ENCODE measurements at places on chromosomes 16 and 17. TPM values are rescaled to one million over a fixed set of nuclear protein-coding genes. Genes with fewer than 3 reads are reported as not detected.

DNA sequence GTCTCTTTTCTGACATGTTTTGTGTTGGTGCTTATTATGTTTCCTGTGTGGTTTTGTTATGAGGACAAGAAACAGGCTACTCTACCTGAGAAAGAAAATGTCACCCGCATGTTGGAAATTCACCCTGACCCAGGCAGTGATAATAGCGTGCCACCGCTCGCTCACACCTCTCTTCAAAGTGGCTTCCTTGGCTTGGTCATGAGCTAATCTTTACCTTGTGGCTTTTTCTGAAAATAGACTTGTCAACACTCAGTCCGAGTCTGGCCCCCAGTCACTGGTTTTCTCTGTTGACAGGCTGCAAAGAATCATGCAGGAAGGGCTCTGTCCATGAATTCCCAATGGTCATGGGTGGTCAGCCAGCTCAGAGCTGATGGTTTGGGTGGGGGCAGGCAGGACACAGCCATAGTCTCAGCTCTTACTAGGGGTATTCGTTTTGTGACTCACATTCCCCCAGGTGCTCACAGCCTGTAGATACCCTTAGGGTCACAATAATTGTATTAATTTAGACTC is 121.3 kb upstream of the CACNG5 start:
- no peak for DNase-seq

DNA sequence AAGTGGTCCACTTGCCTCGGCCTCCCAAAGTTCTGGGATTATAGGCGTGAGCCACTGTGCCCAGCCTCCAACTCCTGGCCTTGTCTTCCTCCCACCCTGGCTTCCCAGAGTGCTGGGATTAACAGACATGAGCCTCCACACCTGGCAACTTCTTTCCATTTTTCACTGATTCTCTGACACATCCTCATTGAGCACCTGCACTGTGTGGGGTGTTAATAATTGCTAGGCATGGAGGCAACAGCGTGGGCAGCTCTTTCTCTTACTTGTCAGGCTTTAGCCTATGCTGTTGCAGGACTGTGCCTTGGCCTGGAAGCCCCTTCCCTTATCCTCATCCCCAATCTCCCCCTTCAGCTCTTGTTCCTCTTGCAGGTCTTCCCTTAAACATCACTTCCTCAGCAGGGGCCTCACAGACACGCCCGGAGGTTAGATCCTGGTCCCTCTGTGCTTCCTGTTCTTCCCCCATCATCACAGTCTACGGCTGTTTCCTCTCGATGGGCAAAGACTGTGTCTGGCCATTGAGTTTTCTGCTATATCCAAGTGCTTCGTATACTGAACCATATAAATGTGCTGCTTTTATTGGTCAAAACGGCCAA is 7.9 kb downstream of the QPRT start:
- DNase-seq, result no peak

DNA sequence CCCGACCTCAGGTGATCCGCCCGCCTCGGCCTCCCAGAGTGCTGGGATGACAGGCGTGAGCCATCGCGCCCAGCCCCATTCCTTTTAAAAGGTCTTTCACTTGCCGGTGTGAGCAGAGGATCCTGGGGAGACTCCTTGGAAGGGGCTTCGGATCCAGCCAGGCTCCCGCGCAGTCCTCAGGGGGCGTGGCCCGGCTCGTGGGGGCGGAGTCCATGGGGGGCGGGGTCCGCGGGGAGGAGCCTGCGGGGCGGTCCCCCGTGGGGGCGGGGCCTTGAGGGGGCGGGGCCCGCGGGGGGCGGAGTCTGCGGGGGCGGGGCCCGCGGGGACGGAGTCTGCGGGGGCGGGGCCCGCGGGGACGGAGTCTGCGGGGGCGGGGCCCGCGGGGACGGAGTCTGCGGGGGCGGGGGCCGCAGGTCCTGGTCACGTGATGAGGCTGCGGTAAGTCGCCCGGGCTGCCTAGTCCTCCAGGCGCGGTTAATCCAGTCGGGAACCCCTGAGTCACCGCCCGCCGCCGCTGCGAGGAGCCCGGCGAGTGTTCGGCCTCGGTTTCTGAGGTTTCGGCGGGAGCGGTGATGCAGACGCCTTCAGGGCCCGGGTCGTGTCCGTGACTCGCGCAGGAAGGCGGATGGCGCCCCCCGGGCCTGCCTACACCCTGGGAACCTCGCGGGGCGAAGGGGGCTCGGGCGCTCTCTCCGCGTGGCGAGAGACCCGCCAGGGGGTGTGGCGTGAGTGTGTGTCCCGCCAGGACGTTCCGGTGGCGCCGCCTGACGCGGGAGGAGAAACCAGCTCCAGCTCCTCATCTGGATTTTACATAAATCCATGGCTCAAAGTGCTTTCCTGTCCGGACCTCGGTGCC is 23.6 kb upstream of the ABR start:
- peak; percentile 51 for DNase-seq

DNA sequence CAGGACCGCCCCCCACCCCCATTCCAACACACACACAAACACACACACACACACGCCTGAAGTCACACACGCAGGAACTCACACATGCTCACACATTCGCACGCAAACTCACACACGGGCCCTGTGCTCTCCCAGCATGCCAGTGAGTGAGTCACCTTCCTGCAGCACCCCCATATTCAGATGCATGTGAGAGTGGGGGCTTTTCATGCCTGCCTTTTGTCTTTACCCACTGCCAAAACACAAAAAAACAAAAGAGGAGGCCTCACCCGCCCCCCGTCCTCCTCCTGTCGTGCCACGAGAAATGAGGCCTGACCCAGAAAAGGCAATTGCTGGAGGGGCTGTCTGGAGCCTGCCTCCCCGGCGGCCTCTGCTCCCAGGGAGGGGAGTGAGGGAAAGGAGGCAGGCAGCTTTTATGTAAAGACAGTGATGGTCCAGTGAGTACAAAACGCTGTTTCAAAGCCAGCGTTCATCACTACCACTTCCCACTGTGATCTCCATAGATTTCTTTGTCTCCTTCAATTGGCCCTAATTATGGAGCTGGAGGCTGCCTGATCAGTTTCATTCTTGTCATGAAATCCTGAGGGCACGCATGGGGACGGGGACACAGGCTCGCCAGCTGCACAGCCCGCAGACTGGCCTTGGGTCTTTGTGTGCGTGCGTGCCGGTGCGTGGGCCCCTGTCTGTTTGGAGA is 29.5 kb upstream of the GSE1 start:
- peak; percentile 80 for DNase-seq

DNA sequence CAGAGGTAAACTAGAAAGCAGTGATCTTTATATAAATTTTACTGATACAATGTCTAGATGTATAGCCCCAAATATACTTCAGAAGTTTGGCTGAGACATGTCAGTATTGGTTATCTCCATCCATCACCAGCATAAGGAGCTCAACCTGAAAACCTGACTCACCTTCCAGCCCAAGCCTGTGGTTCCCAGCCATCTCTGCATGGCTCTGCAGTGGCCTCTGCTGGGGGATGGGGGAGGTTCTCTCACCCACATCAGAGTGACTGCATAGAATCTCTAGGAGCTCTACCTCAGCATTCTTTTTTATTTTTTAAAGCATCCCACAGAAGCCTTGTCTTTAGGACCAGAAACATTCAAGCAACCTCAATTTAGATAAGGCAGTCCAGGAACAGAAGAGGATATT is 27.3 kb downstream of the USP7 start:
- peak; percentile 18 for DNase-seq

DNA sequence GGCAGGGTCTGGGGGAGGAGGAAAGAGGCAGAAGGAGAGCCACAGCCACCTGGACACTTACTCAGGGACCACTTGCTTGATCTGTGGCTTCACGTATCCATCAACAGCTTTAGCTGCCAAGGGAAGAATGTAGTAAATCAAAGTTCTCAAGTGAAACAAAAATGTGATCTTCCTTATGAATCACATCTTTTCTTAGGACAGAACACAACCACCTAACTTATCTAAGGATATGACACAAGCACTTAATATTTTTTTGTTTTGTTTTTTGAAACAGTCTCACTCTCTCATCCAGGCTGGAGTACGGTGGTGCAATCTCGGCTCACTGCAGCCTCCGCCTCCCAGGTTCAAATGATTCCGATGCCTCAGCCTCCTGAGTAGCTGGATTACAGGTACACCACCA is 8.4 kb upstream of the GHDC start:
- no peak for DNase-seq

DNA sequence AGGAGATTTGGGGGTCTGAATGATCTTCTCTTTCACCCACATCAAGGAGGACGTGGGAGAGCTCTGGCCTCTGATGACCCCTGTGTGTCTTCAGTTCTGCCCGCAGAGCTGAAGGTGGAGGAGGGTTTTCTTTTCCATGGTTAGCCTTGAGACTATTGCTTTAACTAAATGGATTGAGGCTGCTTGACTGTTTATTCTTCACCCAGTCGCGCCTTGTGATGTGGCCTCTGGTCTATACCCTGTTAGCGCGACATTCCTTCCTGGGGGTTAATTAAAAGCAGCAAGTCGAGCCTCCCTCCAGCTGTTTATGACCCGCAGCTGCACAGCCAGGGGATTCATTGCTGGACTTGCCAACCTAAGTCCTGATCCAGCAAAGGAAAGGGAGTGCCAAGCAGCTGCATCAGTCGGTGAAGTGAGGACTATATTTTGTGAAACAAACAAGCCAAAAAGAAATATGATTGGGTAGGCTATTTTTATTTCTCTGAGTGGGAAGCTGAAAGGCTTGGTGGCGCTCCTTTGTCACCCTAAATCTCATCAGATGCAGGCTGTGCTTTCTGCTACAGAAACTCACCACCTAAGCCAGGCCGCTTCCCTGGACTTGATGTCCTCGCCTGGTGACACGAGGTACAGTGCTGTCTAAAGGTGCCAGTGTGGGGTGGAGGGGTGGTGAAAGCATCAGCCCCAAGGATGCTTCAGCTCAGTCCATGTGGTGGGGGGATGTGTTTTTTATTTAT is 11.0 kb upstream of the SEC14L1 start:
- no peak for DNase-seq

GRCh38 chr17:70691150-70691549 is 521.8 kb downstream of the KCNJ2 start:
- DNase-seq, result no peak

- peak; percentile 19 for DNase-seq
Measured at GRCh38 chr16:57341441-57342303, 16.9 kb upstream of the CCL22 start.

DNA sequence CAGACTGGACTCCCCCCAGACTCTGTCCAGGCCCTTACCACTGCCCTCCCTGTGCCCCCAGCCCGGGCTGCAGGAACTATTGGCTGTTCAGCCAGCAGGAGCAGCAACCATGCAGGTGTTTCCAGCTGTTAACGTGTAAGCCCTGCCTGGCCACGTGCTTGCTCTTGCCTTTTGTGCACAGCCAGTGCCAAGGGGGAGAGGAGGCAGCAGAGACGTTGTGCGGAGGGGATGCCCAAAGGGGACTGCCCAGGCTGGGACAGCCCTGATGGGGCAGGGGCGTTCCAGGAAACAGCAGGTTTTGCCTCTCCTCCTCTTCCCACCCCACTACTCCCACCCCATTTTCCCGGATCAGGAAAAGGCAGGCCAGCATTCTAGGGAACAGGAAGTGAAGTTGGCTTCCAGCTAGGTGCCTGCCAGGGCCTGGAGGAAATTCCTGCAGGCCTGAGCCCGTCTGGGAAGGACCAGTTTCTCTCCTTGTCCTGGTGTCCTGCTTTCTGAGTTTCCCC is 16.7 kb upstream of the LASP1NB start:
- DNase-seq, result no peak

GRCh38 chr16:12356632-12357340 is 380.3 kb downstream of the SNX29 start:
- DNase-seq, result no peak

GRCh38 chr17:69430488-69430887 is 16.0 kb downstream of the MAP2K6 start:
- DNase-seq, result peak; percentile 86

DNA sequence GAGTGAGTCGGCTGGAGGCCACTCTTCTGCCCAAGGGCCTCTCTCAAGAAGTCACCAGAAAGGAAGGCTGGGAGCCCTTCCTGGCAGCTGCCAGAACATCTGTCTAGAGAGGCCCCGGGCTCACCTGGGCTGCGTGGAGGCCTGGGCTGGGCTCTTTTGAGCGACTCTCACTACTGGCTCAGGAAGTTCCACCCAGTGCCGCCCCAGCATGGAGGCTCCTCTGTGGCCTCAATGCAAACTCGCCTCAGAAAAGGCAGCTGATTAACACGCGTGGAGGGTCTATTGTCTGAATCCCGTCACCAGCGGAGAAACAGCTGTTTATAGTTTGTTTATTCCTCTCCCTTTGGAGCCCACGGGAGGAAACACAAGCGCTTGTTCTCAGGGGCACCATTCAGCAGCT is 25.3 kb downstream of the XYLT1 start:
- DNase-seq, result no peak

- DNase-seq, result peak; percentile 63
Measured at GRCh38 chr17:51184124-51184523, 17.9 kb downstream of the NME2 start.

- DNase-seq, result no peak
Measured at GRCh38 chr17:83075270-83075880, 4.0 kb upstream of the METRNL start.

DNA sequence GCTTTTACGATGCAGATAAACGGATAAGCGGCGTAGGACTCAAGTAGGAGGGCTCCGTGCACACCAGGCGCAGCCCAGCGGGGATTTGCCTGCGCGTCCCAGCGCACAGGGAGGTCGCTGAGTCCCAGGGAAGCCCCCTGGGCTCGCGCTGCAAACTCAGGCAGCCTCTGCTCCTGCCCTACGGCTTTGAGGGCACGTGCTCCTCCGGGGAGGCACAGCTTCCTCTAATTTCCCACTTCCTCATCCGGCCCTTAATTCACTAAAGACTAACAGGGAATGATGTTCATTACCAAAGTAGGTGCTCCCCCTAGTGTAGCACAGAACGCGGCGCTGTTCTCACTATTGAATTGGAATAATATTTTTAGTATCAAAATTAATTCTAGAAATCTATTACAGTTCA is 825.4 kb downstream of the KCNJ18 start:
- DNase-seq, result no peak

- DNase-seq, result no peak
Measured at GRCh38 chr17:75205793-75206163, 299 bp downstream of the NUP85 start.

- no peak for DNase-seq
Measured at GRCh38 chr16:67071476-67072048, 38.2 kb upstream of the PHAF1 start.

- no peak for DNase-seq
Measured at GRCh38 chr17:76633628-76634328, 9.8 kb downstream of the ST6GALNAC1 start.

GRCh38 chr17:50270435-50271362 is 3.6 kb upstream of the TMEM92 start:
- peak; percentile 93 for DNase-seq

GRCh38 chr16:10206215-10206614 is 24.0 kb upstream of the GRIN2A start:
- no peak for DNase-seq

DNA sequence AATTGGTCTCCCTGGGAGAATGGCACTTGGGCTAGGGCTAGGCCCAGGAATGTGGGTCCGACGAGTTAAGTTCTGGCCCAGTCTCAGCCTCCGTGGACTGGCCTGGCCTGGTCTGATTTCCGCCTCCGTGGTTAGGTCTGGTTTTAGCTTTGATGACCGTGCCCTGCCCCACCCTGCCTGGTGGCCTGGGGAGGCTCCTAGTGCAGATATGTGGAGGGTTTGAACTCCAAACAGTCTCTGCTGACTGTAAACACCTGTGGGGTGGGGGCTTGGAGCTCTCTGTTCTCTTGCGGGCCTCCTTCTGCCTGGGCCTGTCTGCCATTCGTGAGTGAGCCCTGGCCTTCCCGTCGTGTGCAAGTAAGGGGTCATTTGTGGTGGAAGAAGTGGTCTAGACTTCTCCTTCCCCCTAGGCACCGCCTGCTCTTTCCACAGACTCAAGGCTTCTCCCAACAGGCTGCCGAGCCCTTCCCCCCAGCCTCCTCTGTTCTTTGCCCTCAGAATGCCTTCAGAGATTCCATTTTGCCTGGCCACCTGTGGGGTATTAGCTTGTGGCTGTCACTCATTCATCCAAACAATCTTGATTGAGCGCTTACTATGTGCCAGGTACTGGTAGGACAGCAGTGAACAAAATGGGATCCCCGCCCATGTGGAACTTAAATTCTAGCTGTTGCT is 1.6 kb downstream of the ATP6V0C start:
- DNase-seq, result no peak

GNG13 gene
- total RNA-seq, result not detected
